Globus pallidus (tissue), 1 donor: ENCODE measurements at places on chromosomes 7 and 10.

DNA sequence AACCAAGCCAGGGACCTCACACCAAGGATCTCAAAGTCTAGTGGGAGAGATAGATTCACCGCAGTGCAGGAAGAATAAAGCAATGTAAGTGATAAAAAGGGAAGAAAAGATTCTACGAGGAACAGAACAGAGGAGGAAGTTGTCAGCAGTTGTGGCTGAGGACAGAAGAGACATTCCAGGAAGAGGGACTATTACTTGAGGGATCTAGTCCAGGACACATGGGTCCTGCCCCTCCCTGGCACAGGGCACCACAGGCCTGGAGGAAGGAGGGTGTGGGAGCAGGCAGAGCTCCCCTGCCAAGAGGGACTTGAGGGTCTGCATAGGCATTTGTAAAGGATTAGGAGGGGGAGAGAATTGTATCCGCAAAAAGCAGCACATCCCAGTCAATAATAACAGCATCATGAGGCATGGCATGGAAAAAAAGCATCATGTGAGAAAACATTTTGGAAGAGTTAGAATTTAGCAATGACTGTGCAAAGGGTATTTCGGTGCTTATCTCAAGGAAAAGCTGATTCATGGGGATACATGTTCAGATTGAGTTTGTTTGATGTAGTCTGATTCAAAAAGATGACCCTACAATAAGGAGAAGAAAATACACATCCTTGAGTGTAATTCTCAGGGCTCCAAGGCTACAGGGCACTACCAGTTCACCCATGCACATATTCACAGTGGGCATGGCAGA, 12.7 kb downstream of the C10orf71 start:
- no peak for DNase-seq

- no peak for DNase-seq
Measured at GRCh38 chr7:149723082-149723767, 50.2 kb downstream of the ZNF467 start.

DNA sequence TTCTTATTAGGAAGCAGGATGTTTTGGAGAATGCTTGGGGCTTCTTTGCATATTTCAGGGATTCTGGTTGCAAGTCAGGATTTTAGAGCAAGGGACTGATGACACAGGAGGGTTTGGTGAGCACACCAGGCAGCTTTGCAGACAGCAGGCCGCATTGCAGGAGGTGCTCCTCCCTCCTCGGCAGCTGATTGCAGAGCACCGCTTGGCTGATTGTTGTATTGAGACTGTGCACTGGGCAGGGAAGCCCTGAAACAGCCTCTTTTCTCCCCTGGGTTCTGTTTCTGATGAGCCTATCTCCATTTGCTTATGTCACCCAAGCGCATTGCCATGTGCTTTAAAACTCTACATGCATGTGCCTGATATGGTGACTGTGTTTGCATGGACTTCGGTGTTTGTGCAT, 769.6 kb downstream of the GRID1 start:
- no peak for DNase-seq

DNA sequence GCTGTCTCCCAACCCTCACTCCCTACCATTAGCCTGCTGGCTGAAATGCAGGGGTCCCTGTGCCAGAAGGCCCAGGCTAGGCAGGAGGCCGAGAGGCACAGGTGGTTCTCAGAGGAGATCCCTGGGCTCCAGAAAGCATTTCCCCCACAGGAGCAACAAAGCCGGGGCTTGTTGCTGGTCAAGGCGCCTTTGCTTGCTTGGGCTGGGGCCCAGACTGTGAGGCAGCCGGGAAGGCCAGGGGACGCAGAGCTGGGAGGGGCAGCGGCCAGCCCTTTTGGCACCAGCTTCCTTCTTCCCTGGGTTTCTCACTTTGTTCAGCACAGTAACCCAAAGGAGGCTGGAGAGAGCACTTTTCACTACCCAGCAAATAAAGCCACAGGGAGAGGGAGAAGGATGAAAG, 48.6 kb downstream of the FBXW4 start:
- peak; percentile 79 for DNase-seq

GRCh38 chr7:94650147-94651051, 5.5 kb downstream of the SGCE start:
- DNase-seq: no peak

- DNase-seq: no peak
Measured at GRCh38 chr7:121545418-121545817, 149.3 kb upstream of the FAM3C start.

DNA sequence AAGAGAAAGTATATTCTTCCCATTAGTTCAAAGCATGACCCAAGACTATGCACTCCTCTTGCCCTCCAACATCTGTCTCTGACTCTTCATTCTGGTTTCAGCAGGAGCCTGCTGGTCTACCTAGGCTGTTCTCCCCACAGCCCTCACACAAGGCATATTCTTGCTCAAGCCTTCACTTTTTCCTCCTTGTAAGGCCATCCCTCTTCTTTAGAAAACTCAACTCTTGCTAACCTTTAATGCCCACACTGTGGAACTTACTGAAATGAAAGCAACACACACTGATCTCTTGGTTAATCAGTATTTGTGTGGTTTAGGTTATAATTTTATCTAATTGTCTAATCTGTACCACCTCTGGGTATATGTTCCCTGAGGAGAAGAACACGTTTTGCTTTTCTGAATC, 75.8 kb downstream of the PRKCQ start:
- no peak for DNase-seq

- no peak for DNase-seq
Measured at GRCh38 chr10:115572740-115573455, 479.7 kb downstream of the ATRNL1 start.

DNA sequence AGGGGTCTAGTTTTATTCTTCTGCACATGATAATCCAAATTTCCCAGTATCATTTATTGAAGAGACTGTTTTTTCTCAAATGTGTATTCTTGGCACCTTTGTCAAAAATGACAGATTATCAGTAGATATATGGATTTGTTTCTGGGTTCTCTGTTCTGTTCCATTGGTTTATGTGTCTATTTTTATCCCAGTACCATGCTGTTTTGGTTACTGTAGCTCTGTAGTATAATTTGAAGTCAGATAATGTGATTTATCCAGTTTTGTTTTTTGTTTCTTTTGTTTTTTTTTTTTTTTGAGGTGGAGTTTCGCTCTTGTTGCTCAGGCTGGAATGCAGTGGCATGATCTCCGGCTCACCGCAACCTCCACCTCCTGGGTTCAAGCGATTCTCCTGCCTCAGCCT, 61.6 kb upstream of the HELLS start:
- no peak for DNase-seq

- DNase-seq: no peak
Measured at GRCh38 chr7:16365177-16365576, 56.2 kb downstream of the CRPPA start.

- DNase-seq: no peak
Measured at GRCh38 chr7:157771-158625, 34.4 kb upstream of the FAM20C start.

GRCh38 chr7:83096065-83096580, 66.6 kb downstream of the PCLO start:
- DNase-seq: no peak

DNA sequence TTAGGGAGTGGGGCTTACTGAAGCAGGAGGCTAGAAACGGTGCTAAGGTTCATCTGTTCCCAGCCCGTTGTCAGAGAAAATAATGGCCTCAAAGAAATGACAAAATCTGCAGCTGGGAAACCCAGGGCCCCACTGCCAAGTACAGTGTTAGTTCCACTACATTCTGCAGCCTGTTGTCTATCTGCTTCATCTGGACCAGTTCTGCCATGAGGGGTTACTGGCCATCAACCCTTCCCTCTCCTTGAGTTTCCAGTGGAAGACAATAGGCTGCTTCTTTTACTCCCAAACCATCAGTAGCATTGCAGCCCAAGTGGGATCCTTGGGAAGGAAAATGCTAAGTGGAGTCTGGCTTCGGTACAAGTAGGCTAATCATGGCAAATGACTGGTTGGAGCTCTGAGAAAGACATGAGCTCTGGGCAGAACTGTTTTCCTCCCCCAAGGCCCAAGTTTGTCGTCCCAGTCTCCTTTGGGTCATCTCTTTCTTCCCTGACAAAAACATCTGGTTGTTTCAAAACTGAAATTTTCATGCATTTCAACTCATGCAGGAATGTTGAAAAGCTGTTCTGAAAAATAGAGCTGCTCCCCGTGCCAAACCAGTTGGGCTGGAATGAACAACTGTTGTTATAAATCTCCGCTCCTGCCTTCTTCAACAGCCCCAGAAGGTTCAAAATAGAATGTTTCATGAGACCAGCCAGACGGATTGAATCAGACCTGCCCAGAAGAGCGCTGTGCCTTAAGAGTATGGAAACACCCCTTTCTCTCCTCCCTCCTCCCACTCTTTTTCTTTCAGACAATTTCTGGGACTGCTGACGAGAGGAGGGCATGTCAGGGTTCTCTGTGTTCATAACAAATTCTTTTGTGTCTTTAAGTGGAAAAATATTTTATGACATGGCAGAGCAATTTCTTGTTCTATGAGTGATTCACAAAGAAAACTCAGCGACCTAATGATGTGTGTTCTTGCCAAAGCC, 116.6 kb downstream of the RAB18 start:
- DNase-seq: no peak

- DNase-seq: no peak
Measured at GRCh38 chr7:20144801-20145200, 72.4 kb downstream of the MACC1 start.

DNA sequence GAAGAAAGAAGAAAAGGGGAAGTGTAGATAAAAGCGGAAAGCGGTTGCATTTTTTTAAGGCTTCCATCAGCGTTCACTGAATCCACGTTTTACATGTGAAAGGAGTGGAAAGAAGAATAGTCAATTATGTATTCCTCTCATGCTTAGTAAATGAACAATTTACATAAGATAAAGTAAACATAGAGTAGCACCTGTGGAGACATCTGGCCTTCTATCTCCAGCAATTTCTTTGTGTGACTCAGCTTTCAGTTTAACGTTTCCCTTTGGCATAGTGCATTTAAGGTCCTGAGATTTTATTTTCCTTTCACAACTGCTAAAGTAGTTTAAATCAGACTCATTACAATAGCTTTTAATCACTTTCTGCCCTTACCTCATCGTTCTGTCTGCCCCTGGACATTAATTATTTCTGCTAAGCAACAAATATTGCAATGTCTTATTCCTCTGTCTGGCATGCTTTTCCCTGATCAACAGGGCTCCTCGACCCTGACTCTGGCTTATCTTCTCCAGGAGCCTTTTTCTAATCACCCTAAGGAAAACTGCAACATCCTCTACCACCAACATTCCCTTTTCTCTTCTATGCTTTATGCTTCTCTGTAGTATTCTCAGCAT, 383.5 kb upstream of the VWC2 start:
- no peak for DNase-seq

DNA sequence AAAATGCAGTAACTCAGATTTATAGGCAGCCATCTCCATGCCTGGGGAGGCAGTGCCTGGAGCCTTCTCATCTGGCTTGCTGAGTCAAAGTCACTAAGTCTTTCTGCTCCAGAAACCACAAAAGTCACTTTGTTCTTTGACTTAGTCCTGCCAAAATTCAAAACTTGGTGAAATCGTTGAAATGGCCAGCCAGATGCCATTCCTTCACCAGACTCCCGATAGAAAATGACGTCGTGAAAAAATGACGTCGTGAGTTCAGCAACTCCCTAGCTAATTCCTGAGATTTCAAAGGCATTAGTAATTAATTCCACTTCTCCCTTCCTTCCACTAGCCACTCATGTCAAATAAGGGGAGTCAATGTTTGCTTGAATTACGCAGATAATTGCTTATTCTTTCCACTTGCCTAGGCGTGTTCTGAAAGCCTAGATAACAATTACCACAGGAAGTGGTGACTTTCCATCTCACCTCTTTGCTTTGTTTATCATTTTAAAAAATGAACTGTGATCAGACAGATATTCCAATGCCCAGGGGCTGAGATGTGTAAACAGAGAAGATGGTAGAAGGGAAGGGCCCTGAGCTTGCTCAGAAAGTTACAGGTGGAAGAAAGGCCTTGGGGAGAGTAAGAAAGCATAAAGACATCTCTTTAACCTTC, 48.5 kb upstream of the OSBPL3 start:
- no peak for DNase-seq

GRCh38 chr7:136027160-136027559, 50.0 kb upstream of the MTPN start:
- no peak for DNase-seq

- peak; percentile 16 for DNase-seq
Measured at GRCh38 chr10:132942101-132943057, at the start of gene CFAP46. Gene CFAP46, minus strand, starts transcription at chr10:132942570. Its CDS starts 86 bp downstream, at chr10:132942484.

DNA sequence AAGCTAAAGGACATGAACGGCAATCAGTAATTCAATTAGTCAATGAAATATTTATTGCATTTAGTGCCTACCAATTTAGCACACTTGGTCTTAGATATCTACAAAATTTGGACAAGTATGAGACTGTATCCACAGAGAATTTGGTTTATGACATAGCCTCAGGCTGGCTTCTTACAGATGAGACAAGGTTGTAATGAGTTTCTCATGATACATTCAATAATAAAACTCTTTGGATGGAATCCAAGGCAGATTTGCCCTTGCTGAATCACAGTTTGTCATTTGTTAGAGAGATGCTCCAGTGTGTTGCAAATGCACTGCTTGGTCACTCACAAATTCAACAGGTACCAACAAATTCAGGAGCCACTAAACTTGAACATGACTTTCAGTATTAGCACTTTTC, 162.5 kb downstream of the GPR37 start:
- no peak for DNase-seq

GRCh38 chr10:61992671-61993668, 91.5 kb downstream of the ARID5B start:
- no peak for DNase-seq

DNA sequence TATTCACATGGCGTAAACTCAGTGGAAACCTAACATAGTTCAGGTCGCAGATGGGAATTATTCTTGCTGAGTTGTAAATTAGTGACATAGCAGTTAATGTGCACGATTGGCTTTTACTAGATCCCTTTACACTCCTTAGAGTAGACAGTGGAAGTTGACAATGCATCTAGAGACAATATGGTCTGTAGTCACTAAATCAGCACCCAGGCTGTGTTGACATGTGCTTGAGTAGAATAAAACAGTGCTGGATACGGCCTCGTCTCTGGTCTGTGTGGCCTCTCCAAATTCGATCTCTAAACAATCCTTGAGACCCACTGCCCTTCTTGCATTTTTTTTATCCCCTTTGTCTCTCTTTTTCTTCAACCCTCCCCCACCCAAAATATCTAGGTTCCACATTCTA, 615.7 kb downstream of the SORCS1 start:
- no peak for DNase-seq

GRCh38 chr10:112137154-112137987, 46.2 kb downstream of the GPAM start:
- peak; percentile 34 for DNase-seq

DNA sequence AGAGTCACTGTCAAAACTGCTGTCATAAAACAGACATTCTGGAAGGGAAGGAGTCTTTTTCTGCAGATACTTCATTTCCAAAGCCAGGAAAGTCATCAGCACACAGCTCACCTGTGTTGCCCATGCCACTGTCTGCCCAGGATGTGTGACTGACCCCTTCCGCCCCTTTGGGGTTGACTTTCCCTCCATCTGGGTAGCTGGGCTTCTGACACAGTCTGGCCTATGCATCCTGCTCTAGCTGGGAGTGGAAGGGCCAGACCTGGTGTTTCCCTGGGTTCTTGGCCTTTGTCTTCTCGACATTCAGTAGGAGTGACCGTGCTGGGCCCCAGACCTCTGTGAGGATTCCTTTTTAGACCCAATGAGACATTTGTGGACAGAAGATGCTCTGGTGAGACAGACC, 378.9 kb upstream of the NUPR2 start:
- no peak for DNase-seq
